ENCODE measurements at places on chromosomes 12 and 14. TPM values are rescaled to one million over a fixed set of nuclear protein-coding genes. Genes with fewer than 3 reads are reported as not detected.

DNA sequence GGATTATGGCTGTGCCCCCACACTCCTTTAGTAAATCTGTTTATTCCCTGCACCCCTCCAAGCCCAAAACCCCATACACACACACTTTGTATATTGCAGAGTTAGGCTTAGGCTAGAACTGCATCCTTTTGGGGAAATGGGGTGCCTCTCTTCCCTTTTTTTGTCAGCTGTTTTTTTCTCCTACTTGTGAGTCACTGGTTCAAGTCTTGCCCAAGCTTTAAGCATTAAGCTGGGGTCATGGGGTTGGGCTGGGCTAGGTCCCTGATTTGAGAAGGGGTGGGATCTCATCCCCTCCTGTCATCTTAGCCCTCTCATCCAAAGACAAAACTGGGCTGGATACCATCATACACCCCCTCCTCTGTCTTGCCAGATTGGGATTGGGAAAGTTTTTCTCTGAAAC, 1.6 kb downstream of the LRP1 start:
- DNase-seq = no peak

DNA sequence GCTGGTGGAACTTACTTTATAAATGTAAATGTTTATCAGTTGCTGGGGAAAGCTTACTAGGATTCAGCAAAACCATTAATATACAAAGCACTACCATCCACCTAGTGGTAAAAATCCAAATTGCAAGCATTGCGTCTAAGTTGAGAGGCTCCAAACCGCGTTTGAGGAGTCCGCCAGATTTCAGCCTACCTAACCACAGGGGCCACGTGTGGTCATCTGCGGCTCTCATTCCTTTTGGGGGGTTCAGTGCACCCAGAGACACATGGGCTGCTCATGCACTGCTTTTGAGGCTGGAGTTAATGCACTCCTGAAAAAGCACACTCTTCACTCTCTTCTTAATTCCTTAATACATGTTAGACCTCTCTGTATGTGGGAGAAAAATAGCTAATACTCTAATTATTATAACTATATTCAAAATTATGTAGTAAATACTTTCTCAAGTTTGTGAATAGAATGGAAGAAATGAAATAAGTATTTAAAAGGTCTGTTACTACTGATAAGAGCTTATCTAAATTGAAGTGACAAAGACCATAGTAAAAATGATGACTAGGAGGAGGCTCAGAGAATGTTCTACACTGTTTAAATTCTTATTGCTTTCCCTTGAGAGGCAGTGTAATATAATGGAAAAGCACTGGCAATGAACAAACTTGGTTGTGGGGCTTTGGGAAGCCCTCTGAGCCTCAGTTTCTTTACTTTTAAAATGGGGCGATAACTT, 41.4 kb upstream of the MANSC4 start:
- DNase-seq = no peak

DNA sequence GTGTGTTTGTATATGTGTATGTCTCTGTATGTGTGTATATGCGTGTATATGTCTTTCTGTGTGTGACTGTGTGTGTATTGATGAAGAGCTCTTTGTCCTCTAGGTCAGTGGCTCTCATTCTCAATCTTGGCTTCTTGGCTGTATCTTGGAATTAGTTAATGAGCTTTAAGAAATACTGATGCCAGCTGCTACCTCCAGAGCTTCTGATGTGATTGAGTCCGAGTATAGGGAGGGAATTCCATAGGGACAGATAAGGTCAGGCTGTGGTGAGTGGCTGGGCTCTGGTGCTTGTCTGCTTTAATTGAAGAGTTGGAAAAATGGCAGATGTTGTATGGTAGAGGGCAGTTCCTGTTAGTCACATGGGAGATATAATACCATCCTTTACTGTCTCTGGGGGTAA, 140.1 kb downstream of the C12orf75 start:
- no peak for DNase-seq

DNA sequence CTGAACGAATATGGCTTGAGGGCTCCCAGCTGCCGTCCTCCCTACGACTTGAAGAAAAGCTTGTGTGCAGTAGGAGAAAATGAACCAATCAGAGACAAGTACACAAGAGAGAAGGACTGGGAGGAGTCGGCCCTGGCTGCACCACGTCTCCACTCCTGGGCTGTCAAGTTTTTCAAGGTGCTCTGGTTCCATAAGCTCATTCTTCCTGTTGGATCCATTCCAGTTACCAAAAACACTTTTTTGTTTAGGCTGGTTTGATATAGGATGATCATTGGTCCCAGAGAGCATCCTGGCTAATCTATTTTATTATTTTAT, 2.8 kb upstream of the A2ML1 start:
- DNase-seq = no peak

Gene FAM186B
- 0.21 TPM for total RNA-seq

- DNase-seq = no peak
These were observed 12.3 kb upstream of the SLC35E3 start for GRCh38 chr12:68733661-68734071.

DNA sequence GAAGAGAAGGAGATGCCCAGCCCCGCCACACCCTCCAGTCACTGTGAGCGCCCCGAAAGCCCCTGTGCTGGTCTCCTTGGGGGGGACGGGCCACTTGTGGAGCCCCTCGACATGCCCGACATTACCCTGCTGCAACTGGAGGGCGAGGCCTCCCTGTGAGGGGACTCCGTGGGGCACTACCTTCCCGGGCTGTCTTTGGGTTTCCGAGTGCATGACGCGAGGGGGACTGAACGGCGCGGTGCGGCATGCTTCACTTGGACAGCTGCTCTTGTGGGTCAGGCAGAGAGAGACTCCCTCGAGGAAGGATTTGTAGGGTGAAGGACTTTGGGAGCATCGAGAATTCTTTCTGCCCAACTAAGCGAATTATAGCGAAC, 1.1 kb downstream of the CCDC184 start:
- no peak for DNase-seq

DNA sequence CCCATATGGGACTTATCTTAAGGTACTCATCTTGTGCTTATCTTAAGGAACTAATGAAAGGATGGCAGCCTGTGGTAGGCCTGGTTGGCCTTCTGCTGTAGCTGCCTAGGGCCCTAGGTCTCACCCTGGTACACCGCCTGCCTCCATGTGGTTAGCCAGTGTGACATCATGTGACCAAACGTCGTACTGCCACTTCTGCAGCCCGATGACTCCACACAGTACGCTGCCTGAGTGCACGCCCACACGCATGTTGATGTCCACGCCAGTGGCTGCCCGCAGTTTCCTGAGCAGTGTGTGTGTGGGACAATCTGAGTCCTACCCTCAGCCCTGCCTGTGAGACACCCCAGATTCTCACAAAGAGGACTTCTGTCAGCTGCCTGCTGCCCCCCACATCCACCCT, 5.1 kb downstream of the ADCY4 start:
- no peak for DNase-seq

GRCh38 chr12:114689075-114689994, 5.4 kb upstream of the TBX3 start:
- no peak for DNase-seq

DNA sequence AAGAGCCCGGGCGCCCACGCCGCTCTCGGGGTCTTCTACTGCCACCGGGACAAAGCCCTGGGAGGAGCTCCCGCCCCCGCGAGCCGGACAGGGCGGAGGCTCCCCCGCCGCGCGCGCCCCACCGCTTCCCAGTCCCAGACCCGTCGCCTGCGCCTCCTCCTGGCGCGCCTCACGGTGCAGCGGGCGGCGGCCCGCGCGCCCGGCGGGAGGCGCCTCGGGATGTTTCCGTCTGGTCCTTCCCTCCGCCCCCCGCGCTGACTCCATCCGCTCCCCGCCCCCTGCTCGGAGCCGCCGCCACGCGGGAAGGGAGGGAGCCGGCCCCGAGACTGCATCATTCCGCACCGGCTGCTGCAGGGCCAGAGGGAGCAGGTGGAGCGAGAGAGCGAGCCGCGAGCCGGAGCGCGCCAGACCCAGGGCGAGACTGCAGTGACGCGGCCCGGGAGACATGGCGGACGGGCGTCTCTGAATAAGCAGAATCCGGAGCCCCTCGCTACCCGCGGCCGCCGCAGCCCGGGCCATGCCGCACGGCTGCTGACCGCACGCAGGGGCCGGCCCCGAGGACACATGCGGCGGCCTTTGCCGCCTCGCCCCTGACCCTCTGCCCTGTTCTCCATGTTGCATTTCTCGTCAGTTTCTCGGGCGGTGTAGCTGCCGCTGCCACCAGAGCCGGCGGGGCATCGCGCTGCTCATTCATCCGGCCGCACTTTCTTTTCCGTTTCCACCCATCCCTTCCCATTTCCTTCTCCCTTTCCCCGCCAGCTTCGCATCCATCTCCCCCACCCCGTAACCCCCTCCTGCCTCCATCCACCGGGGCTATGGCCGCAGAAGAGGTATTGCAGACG, at the start of gene BICD1:
BICD1 (plus strand) TSS at position 331 of the 842 bp plus-strand sequence; CDS start at position 816, 485 bp downstream.
- DNase-seq = peak; percentile 52

DNA sequence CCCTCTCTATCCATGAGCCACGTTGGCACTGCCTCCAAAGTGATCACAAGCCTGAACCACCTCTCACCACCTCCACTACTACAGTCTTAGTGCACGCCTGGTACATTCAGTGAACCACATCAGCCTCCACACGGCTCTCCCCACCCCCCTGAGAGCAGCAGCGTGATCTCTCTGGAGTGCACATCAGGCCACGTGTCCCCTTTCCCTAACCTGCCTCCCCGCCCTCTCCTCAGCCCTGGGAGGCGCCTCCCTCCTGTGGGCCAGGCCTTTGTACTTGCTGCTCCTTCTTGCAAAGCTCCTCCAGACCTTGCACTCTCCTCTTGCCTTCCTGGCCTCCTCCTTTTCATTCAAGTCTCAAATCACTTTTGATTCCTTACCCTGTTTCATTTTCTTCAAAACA, 49.8 kb downstream of the SLC6A12 start:
- DNase-seq = no peak

GRCh38 chr12:16112130-16112529, 165.4 kb downstream of the SLC15A5 start:
- no peak for DNase-seq

DNA sequence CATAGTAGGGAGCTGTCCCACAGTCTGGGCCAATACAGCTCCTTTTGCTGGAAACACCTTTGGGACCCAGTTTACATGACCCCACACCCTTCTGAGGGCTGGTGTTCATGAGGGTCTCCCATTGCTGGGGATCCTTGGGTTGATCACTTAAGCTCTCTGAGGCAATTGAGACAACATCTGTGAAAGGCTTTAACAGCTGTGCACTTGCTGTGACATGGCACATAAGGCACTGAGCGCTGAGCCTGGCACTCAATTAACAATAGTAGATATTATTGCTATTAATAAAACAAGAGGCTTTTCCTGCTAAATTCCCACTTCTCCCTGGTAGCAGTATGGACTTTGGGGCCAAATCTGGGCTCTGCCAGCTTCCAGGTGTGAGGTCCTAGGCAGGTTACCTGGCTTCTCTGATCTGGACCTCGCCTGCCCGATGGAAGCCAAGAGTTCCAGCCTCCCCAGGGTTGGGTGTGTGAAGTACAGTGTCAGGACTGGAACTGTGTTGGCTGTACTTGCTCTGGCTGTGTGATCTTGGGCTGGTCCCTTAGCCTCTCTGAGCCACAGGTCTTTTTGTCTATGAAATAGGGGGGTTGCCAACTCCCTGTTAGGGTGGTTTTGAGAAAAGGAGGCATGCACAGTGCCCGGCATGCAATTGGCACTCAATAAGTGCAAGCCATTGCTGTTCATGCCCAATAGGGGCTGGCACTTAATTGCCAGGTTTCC, 3.1 kb downstream of the SH2B3 start:
- DNase-seq = no peak

- DNase-seq = peak; percentile 54
These were observed at the start of gene PLBD2 for GRCh38 chr12:113358381-113359132. PLBD2 (plus strand) TSS chr12:113358587; CDS start chr12:113358601, 14 bp downstream.

DNA sequence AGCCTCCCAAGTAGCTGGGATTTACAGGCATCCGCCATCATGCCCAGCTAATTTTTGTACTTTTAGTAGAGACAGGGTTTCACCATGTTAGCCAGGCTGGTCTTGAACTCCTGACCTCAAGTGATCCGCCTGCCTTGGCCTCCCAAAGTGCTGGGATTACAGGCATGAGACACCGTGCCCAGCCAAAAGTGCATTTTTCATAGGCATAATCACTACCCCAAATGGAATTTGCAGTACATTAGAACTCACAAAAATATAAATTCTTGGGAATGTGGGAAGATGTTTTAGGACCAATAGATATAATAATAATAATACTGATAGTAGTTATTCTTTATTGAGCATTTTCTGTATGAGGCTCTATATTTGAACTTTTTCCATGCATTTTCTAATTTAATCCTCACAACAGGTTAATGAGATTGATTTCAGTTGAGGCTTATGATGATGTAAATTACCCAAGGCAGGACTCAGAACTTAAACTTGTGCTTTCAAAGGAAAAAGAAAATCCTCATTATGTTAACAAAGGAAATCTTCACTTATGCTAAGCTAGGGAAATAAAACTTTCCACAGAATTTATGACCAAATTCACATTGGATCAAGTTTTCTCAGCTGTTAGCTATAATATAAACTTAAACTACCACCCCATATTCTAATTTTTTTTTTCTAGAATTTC, 121.6 kb downstream of the SRGAP1 start:
- no peak for DNase-seq

Gene PALS1
- total RNA-seq = 16.2 TPM

GRCh38 chr12:58298803-58299202, 357.4 kb downstream of the ATP23 start:
- no peak for DNase-seq

Gene CLEC7A
- total RNA-seq = 0.07 TPM

DNA sequence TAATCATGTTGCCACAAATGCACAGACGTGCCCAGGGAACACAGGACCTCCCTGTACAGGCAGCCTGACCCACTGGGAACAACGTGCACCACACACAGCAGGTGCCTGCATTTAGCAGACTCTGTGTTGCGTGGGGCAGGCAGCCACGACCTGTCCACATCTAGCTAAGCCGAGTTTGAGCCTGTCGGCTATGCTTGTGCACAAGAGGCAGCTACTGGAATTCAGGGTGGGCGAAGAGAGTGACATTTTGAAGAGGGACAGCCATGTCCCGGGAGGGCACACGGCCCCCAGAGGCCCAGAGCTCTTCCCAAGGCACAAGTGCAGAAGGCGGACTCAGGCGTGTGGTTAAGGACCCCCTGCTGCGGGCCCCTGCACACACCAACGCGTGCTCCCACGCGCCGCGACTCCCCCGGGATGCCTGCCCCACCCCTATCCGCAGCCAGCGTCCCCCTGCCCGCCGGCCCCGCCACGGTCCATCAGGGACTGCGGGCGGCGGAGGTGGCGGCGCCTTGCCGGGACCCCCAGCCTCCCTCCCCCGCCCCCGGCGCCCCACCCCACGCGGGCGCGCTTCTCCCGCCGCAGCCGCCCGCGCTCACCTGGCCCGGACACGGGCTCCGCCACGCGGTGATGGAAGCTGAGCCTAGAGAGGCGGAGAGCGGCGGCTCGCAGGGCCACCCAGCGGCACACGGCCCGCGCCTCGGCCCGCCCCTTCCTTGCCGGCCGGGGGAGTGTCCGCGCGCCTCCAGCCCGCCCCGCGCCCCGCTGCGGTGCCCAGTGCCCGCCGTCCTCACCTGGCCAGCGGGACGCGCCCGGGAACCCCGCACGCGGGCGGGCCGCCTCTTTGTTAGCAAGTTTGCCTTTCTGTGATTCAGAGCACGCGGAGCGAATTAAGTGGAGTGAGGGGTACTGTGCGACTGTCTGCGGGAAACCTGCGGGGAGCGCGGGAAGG, 125.3 kb upstream of the PRMT8 start:
- DNase-seq = no peak

GRCh38 chr14:91961297-91962220, 14.1 kb upstream of the FBLN5 start:
- no peak for DNase-seq

Gene ACRBP
- 0.89 TPM for total RNA-seq

GRCh38 chr14:39665075-39665475, 232.8 kb upstream of the FBXO33 start:
- no peak for DNase-seq
